ENCODE measurements at places on chromosomes 6 and 20. TPM values are rescaled to one million over a fixed set of nuclear protein-coding genes. Genes with fewer than 3 reads are reported as not detected.
A peak's percentile ranks its signal among the peaks of the same experiment; 100 is the strongest.

- no peaks in the 10 kb centered on the region for H3K27me3 ChIP-seq
- H3K4me1 ChIP-seq, result no peaks in the 10 kb centered on the region
- no peak overlapping the region for H3K27ac ChIP-seq
- H3K36me3 ChIP-seq, result no peaks in the 10 kb centered on the region
Measured at GRCh38 chr6:134936476-134936875, 13.4 kb downstream of the ALDH8A1 start.

GRCh38 chr6:10390495-10391298 is 24.2 kb downstream of the TFAP2A start:
- no peak overlapping the region for H3K27ac ChIP-seq
- H3K4me1 ChIP-seq, result no peaks in the 10 kb centered on the region
- H3K27me3 ChIP-seq, result peaks cover 83% of the 10 kb centered on the region
- H3K4me3 ChIP-seq, result no peak overlapping the region
- DNase-seq, result peak; percentile 22

- H3K27ac ChIP-seq, result no peak overlapping the region
- H3K27me3 ChIP-seq, result no peaks in the 10 kb centered on the region
- H3K4me3 ChIP-seq, result peak overlapping the region; percentile 42
Measured at GRCh38 chr6:87832025-87832825, 130.2 kb upstream of the AKIRIN2 start.

DNA sequence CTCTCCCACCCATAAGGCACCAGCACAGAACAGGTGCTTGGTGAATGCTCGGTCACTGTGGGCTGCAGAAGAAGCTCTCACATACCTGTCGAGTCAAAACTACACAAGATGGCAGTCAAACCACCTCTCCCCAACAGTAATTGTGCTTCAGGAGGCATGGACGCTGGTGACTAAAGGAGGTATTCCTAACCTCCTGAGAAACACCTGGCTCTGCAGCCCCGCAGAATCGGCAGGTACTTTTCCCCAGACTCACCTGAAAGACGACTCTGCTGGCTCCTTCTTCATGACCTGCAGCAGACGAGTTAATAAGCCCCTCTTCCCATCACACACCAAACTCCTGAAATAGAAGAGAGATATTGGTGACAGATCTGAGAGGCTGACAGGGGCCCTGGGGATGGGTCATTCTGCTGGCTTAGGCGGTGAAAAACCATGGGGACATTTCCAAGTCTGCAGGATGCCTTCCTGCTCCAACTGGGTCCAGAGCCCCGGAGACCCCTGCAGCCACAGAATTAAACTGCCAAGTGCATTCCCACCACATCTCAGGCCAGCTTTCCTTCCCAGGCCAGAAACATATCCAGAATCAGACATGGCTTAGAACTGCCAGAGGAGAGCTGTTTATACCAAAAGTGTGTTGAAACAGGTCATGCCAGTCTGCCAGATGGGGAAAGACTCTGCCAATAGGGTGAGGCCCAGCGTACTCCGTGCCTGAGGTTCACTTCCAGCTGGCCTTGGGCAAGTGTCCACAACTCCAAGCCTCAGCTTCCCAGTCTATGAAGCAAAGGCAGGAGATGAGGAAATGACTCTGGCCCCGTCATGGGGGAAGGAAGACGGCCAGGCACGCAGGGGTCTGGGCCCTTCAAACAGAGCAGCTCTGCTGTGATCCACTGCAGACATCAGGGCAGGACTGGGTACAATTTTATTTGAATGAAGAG is 53.0 kb downstream of the MYH7B start:
- no peaks in the 10 kb centered on the region for H3K4me1 ChIP-seq
- peak; percentile 13 for DNase-seq
- H3K36me3 ChIP-seq, result peaks cover 2% of the 10 kb centered on the region
- H3K4me3 ChIP-seq, result no peak overlapping the region
- H3K27ac ChIP-seq, result no peak overlapping the region

DNA sequence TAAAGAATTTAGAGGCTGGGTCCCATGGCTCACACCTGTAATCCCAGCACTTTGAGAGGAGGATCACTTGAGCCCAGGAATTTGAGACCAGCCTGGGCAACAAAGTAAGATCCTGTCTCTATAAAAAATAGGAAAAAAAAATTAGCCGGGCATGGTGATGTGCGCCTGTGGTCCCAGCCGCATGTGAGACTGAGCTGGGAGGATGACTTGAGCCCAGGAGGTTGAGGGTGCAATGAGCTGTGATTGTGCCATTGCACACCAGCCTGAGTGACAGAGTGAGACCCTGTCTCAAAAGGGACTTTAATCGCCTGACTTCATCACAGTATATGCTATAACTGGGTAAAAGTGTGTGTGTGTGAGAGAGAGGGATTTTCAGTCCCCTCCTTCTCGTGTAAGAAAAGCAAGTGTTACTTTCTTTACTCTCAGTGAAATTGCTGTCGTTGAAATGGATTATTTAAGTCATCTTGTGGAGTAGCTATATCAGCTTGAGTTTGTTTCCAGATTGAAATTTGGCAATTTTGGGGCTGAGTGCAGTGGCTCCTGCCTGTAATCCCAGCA is 7.5 kb downstream of the NCOA3 start:
- H3K4me1 ChIP-seq, result peaks cover 3% of the 10 kb centered on the region
- no peak overlapping the region for H3K27ac ChIP-seq
- no peak for DNase-seq
- H3K4me3 ChIP-seq, result no peak overlapping the region
- no peaks in the 10 kb centered on the region for H3K36me3 ChIP-seq
- no peaks in the 10 kb centered on the region for H3K27me3 ChIP-seq

DNA sequence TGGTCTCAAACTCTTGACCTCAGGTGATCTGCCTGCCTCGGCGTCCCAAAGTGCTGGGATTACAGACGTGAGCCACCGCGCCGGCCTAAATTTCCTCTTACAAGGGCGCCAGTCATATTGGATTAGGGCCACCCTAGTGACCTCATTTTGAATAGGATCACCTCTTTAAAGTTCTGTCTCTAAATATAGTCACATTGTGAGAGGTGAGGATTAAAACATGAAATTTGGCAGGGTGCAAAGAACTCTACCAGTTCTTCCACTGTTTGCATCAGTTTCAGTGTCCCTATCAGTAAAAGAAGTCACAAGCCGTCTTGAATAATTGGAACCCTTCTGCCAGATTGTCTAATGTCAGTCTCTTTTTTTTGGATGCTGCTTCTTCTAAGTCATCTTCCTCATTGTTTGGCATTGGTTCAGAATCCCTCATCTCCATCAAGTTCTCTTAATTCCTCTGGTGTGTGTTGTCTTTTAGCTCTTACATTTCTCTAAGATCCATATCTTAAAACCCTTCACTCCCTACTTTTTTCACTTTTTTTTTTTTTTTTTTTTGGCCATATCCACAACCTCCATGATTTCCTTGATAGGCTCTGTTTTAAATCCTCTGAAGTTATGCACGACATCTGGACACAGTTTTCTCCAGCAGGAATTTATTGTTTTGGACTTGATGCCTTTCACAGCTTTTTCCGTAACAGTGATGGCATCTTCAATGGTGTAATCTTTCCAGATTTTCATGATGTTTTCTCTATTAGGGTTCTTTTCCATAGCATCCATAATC is 56.8 kb downstream of the NCOA3 start:
- no peaks in the 10 kb centered on the region for H3K27me3 ChIP-seq
- H3K27ac ChIP-seq, result no peak overlapping the region
- no peak overlapping the region for H3K4me3 ChIP-seq
- DNase-seq, result no peak
- H3K36me3 ChIP-seq, result no peaks in the 10 kb centered on the region

GRCh38 chr20:44409132-44409600 is 53.7 kb downstream of the HNF4A start:
- no peaks in the 10 kb centered on the region for H3K4me1 ChIP-seq
- no peak overlapping the region for H3K27ac ChIP-seq
- DNase-seq, result no peak
- peaks cover 2% of the 10 kb centered on the region for H3K36me3 ChIP-seq
- H3K4me3 ChIP-seq, result no peak overlapping the region

- no peak overlapping the region for H3K27ac ChIP-seq
- no peaks in the 10 kb centered on the region for H3K36me3 ChIP-seq
- no peaks in the 10 kb centered on the region for H3K4me1 ChIP-seq
- no peak for DNase-seq
- H3K4me3 ChIP-seq, result no peak overlapping the region
Measured at GRCh38 chr20:11409561-11409960, 508.1 kb upstream of the BTBD3 start.

GRCh38 chr20:3189561-3190131 is 14.8 kb downstream of the DDRGK1 start:
- H3K27me3 ChIP-seq, result no peaks in the 10 kb centered on the region
- peaks cover 2% of the 10 kb centered on the region for H3K36me3 ChIP-seq
- no peak overlapping the region for H3K27ac ChIP-seq
- H3K4me1 ChIP-seq, result no peaks in the 10 kb centered on the region
- H3K4me3 ChIP-seq, result no peak overlapping the region

DNA sequence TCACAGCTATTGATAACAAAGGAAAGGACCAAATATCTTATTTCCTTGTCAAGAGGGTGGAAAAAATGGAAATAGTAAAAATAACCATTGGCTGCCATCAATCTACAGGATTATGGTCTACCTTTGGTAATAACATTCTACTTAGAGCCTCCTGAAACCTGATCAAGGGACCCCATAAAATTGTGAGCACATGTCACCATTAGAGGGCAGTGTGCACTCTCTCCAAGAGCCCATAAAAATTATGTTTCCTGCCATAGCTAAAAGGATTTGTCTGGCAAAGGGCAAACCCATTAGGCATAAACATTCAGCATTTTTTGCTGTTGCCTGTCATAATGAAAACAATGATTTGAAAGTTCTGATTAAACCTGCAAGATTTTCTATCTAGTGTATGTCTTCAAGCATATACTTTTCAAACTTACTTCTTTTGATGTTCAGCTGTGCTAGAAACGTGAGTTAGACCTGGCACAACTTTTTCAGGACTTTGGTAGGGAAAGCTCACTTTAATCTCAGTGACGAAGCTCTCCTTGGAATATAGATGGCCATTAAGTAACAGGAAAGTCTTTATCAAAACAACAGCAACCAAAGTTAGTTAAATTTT is 120.7 kb upstream of the ZFP64 start:
- no peaks in the 10 kb centered on the region for H3K27me3 ChIP-seq
- no peak overlapping the region for H3K27ac ChIP-seq
- H3K4me1 ChIP-seq, result no peaks in the 10 kb centered on the region
- H3K36me3 ChIP-seq, result no peaks in the 10 kb centered on the region
- DNase-seq, result peak; percentile 86

DNA sequence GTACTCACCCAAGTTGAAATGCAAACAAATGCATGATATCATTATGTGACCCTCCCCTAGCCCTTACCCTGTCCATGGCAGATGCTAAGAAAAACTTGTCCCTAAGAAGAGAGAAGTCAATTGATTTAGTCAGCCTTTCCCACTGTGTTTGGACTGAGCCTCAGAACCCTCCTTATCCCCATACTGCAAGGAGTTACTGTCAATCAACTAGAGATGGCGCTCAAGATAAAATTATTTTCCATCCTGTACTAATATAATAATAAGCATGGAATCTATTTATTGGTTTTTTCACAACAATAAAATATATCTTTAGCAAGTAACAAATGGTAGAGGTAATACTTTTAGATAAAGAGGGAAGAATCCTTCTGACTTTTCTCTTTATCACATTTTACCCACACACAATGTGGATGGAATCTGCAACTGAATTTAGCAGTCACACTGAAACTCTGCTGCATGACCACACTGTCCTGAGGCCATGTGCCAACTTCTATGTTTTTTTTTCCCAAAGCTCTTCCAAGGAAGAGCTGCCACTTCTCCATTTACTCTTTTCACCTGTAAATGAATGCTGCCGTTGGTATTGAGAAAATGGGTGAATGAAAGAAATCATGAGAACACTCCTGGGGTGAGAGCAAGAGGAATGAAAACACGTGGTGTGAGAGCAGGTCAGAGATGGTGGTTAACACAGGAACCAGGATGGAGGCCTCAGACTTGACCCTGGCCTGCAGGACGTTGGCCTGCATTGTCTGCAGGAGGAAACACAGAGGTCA is 10.5 kb downstream of the NT5E start:
- peaks cover 3% of the 10 kb centered on the region for H3K4me1 ChIP-seq
- H3K27me3 ChIP-seq, result no peaks in the 10 kb centered on the region
- DNase-seq, result no peak
- H3K36me3 ChIP-seq, result no peaks in the 10 kb centered on the region
- no peak overlapping the region for H3K27ac ChIP-seq

- H3K4me1 ChIP-seq, result no peaks in the 10 kb centered on the region
- DNase-seq, result no peak
- H3K27ac ChIP-seq, result no peak overlapping the region
- no peaks in the 10 kb centered on the region for H3K27me3 ChIP-seq
- no peak overlapping the region for H3K4me3 ChIP-seq
Measured at GRCh38 chr6:55868771-55869479, 6.5 kb downstream of the BMP5 start.

DNA sequence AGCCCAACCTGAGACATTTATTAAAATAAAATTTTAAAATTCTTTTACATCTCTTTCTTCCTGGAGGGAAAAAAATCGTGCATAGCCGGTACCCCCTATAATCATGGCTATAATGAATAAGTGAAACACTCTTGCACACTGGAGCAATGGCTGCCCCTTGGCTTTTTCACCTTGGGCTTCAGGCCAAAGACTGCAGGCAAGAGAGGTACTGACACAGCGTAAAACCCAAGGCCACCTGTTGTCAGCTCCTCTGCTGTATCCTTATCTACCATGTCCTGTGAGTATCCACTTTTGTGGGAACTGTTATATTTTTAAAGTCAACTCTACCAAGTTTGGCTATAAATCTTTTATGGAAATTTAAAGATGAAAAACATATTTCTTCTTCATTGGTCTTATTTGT is 23.0 kb upstream of the LY86 start:
- H3K4me1 ChIP-seq, result no peaks in the 10 kb centered on the region
- H3K27ac ChIP-seq, result no peak overlapping the region
- H3K4me3 ChIP-seq, result no peak overlapping the region
- H3K27me3 ChIP-seq, result no peaks in the 10 kb centered on the region
- no peak for DNase-seq

DNA sequence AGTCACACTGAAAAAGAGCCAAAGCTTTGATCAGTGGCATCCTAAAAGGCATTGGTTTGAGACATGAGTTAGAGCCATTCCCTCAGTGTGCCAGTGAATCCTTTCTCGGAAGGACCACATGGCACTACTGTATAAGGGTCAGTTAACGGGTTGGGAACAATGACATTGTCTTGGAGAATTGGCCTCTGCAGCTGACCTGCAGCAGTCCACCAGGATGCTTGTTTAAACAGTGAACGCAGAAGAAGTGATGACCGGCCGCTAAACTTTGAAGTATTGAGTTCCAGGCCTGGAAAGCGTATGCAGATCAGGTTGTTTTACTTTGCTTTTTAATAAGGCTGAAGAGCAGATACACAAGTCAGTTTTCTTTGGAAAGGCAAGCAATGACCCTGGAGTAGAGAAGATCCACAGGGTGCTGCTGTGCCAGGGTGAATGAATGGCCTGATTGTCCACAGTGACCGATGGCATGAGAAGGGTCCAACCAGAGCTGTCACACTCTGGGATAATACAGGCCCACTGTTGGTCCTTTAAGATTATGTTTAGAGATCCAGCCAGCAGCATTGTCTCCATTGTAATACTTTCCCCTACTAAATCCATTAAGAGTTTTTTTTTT is 57.8 kb downstream of the GMPR start:
- no peak overlapping the region for H3K27ac ChIP-seq
- no peaks in the 10 kb centered on the region for H3K36me3 ChIP-seq
- DNase-seq, result no peak
- no peaks in the 10 kb centered on the region for H3K27me3 ChIP-seq

TTBK1 gene
- 0.31 TPM for total RNA-seq

OR12D3 gene
- total RNA-seq, result not detected

ATP6V1G2 gene
- total RNA-seq, result 1.2 TPM

TREML2 gene
- 0.41 TPM for total RNA-seq

PTPRT gene
- total RNA-seq, result 0.60 TPM

OOEP gene
- total RNA-seq, result 0.35 TPM

TCF15 gene
- 0.63 TPM for total RNA-seq

LY86 gene
- 6.1 TPM for total RNA-seq

SUMO4 gene
- total RNA-seq, result 1.9 TPM

SPEF1 gene
- total RNA-seq, result 3.4 TPM

C2 gene
- total RNA-seq, result 38.7 TPM

Measured in kidney (tissue), 22 donors.